ENCODE measurements at places on chromosomes 4 and X.

DNA sequence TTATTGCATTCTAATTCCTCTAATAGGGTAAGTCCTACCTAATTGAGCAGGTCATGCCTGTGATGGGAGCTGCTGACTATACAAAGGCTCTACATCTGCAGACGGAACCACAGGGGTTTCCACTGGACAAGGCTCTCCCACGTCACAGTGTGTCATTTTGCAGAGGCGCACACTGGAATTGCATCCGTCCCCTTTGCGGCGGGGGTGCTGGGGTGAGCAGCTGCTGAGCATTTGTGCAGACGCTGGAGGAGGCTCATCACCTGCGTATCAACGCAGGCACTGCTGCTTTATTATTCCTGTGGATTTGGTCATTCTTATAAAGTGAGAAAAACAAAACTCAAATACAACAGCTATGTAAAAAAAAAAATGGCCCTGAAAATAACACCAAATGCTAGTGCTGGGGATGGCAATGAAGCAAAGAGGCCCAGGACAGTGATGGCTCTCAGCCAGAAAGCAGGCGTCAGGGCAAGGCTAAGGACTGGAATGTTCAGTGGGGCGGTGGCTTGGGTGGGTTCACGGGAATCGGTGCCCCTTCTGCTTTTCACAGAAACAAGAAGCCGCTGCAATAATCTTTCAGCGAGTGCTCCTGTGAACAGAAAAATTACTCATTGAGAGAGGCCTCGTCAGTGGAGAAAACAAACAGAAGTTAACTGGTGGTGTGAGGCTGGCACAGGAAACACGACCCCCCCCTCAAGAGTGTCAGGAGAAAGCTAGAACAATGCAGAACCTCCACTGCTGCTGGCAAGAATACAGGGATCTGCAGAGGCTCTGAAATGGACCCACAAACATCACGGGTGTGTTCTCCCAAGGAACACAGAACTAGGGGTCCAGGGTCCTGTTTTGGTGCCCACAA, 67.8 kb downstream of the GATB start:
- no peak for DNase-seq

DNA sequence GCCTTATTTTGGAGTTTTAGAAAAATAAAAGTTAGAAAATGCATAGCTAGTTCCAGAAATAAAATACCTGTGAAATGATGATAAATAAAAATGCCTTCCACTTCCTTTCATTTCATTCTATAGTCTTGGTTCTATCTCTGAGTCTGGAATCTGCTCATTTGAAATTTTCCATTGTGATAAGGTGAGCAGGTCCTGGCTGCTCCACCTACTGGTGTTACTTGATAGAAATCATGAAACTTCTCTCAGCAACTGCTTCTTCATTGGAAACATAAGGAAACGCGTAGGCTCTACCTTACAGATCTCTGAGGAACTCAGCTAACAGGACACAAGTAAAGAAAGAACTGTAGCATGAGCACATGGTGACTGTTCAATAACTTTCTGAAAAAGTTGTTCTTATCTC, 141.8 kb downstream of the DCHS2 start:
- no peak for DNase-seq

- no peak for DNase-seq
Measured at GRCh38 chr4:15100994-15101695, 98.9 kb downstream of the CPEB2 start.

DNA sequence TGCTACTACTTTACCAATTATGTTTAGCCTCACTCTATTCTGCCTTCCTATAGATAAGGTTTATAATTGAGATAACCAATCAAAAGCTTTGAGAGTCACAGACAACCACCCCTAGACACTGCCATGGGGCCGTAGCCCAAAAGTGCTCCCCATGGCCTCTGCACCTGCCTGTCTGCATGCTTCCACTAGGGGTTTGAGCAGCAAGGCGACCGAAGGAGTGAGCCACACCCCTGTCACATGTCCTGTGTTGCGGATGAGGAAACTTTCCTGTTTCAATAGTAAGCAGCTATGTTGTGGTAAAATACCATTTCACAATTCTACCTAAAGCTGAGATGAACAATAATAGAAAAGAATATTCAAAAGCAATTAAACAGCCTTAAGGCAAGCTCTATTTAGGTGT, 856.0 kb upstream of the FRG1 start:
- no peak for DNase-seq

GRCh38 chr4:29540439-29541102, 1179.6 kb upstream of the PCDH7 start:
- no peak for DNase-seq

GRCh38 chrX:154600759-154601374, 15.9 kb downstream of the CTAG1A start:
- DNase-seq = no peak

All from Calu3 (cell line).